Upper lobe of left lung (tissue), 6 donors: ENCODE measurements at places on chromosomes 3 and 15.

DNA sequence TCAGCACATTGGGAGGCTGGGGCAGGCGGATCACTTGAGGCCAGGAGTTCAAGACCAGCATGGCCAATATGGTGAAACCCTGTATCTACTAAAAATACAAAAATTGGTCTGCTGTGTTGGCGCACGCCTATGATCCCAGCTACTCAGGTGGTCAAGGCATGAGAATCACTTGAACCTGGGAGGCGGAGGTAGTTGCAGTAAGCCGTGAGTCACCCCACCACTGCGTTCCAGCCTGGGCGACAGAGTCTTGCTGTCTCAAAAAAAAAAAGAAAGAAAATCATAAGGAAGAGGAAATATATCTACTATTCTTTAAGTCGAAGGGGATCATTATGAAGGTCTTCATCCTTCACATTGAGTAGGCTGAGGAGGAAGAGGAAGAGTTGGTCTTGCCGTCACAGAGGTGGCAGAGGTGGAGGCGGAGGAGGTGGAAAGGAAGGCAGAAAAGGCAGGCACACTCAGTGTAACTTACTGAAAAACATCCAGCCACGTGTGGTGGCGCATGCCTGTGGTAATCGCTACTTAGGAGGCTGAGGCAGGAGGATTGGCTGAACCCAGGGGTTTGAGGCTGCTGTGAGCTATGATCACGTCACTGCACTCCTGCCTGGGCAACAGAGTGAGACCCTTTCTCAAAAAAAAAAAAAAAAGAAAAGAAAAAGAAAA, 14.2 kb downstream of the CSK start:
- no peak for DNase-seq

GRCh38 chr3:190012784-190013183, 107.9 kb downstream of the P3H2 start:
- no peak for DNase-seq

- no peak for DNase-seq
Measured at GRCh38 chr15:61383421-61383820, 154.3 kb upstream of the RORA start.

GRCh38 chr3:86793786-86794185, 197.2 kb downstream of the VGLL3 start:
- DNase-seq: no peak

- no peak for DNase-seq
Measured at GRCh38 chr3:148319960-148320359, 377.7 kb upstream of the AGTR1 start.

GRCh38 chr3:194321693-194322640, 29.2 kb downstream of the CPN2 start:
- DNase-seq: no peak

DNA sequence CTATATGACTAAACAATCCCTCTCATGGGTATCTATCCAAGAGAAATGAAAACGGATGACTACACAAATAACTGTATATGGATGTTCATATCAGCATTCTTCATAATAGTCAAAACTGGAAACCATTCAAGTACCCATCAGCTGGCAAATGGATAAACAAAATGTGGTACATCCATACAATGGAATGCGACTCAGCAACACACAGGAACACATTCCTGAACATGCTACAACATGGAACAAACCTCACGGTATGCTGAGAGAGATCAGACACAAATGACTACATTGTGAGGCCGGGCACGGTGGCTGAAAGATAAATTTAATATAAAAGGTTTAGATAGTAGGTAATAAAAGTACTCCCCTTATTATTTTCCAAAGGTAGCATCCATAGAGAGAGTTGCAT, 42.6 kb downstream of the CCR4 start:
- no peak for DNase-seq

DNA sequence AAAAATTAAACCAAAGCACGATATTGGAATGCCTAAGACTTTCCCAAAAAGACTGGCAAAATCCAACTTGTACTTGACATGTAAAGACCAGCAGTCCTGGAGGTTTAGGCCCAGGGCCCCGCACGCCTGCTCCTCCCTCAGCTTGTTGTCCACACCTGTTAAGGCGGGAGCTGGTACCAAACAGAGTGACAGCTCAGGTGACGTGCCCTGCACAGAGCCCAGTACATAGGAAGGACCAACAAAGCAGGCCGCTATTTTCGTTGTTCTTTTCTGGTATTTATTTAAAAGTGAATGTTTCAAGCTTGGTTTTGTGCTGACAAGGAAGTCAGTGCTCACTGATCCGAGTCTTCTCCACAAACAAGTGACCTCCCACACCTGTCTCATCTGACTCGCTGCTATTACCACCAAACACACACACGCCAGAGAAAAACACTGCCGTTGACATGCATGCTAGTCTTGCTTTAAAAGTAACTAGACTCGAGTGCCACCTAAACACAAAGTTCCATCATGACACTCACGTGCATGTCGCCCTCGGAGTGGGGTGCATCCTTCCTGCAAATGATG, 50.2 kb downstream of the HERC2 start:
- no peak for DNase-seq

DNA sequence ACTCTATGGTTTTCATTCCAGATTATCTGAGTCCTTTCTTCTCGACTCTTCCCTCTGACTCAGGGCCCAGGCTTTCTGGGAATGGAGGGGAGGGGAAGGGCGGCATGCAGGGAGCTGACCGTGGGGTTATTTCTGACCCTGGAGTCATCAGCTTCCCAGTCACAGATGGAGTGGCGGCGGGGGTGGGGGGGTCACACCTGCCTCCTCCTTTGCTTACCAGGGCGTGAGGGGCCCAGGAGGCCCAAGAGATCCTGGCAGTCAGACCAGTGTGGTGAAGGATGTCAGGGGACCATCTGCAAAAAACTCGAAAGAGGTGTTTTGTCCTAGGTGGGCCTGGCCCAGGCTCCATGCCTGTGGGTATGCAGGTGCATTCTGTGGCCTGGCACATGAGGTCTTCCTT, 996 bp upstream of the XIRP1 start:
- peak; percentile 36 for DNase-seq

GRCh38 chr3:131535131-131535530, 32.4 kb upstream of the MRPL3 start:
- no peak for DNase-seq

- no peak for DNase-seq
Measured at GRCh38 chr3:68072062-68072461, 417.6 kb upstream of the SUCLG2 start.

DNA sequence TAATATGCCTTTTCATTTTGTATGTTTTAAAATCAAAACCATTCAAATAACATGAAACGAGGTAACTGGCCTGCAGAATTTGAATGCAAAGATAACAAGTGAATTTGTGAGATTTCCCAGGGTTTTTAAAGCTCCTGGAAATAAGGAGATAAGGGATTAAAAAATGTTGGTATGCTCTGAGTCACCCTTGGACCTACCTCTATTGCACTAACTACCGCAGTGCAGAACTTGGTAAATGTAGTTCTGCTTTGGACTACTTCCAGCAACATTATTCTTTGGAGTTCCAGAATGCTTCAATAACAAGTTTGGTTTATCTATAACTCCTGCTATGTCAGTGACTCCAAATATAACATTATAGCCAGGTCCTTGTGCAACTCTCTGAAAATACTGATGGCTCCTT, 201.7 kb downstream of the GAP43 start:
- DNase-seq: no peak

DNA sequence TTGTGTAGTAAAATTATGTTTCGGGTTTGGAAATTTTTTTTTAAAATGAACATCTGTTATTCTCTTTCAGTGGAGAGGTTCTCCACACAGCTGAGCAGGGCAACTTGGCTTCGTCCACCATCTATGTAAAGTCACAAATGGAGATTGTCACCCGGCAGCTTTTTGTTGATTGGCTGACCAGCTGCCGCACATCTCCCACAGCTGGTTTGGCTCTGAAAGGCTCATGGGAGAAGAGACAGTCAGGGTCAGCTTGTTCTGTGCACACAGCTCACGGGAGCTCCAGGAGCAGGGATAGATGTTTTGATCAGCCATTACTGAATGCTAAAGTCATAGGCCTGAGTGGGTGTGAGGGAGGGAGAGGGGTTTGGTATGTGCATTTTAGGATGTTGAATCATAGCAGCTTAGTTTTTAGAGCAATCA, 12.9 kb upstream of the CCDC80 start:
- DNase-seq: no peak

GRCh38 chr3:188817935-188818269, 353.9 kb upstream of the TPRG1 start:
- no peak for DNase-seq

DNA sequence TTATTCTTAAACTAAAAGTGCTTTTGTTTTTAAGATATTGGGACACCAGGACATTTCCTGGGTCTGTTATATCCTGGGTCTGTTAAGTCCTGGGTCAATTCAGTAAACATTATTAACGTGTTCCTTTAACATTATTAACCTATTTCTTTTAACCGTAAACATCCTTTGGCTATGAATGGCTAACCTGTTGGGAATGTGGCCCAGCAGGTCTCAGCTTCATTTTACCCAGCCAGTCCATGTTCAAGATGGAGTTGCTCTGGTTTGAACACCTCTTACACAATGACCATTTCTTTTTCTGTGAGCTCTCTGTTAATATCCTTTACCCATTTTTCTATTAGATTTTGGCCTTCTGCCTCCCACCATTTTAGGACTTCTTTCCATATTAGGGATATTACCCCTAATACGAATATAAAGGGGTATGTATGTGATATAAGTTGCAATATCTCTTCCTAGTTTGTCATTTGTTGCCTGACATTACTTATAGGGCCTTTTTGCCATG, 88.9 kb upstream of the NEDD4 start:
- DNase-seq: no peak

DNA sequence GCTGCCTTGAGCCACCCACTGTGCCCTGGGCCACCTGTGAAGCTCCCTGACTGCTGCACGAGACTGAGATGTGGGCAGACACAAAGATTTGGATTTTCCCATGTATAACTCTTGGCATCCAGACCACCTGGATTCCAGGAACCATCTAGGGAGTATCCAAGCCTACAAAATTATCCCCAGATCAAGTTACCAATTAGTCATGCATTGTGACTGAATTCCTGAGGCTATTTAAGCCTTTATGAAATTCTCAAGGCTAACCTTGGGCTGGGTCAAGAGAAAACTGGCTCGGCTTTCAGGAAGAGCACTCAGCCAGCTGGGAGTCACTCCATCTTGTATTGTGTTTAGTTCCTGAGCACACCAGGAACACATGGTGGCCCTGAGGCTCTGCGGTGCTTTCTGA, 13.3 kb upstream of the ATP13A5 start:
- no peak for DNase-seq

DNA sequence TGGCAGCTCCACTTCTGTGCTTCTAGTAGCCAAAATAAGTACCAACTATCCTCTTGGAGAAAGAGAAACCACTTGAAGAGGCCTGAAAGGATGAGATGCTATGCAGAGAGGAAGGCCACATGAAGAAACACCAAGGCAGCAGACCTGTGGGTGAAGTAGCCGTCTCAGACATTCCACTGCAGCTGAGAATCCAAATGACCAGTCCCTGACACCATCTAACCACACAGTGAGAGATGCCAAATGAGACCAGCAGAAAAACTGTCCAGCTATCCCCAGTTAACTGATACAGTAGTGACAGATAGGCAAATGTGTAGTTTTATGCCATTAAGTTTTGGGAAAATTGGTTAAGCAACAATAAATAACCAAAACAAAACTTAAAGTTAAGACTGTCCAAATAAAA, 47.9 kb upstream of the ZSCAN2 start:
- no peak for DNase-seq

DNA sequence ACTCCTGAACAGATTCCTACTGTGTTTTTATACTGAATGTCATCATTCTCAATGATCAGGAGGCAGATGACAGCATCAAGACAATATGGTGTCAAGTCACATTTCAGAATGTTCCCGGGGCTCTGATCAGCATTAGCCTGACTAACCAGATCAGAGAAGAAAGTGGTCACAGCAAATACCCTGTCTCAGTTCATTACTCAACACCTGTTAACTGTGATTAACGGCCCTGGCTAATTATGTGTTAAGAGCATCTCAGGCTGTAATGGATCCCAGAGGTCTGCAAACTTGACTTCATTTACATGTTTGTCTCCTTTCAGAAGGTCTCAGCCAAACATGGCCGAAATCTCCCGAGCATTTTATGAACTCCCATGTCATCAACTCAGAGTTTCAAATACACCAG, 833.7 kb downstream of the FHIT start:
- DNase-seq: no peak

DNA sequence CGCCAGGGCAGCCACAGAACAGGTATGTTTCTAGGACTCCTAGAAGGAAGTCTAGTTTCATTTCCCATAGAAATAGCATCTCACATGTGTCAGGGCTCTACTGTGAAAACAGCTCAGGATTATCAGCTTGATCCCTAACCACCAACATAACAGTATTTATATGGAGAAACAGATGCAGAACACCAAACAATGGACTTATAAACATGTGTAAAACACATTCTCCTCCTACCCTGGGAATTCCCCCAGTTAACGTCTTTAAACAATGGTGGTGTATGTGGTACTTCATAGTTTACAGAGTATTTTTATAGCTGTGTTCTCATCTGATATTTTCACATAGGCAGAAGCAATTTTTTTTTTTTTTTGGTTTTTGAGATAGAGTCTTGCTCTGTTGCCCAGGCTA, 9.7 kb downstream of the TNFSF10 start:
- no peak for DNase-seq

GRCh38 chr15:52294881-52295420, 653 bp downstream of the MYO5C start:
- no peak for DNase-seq

GRCh38 chr15:58039079-58040035, 26.2 kb downstream of the ALDH1A2 start:
- DNase-seq: no peak

GRCh38 chr3:158160958-158161357, 51.1 kb downstream of the RSRC1 start:
- DNase-seq: no peak

DNA sequence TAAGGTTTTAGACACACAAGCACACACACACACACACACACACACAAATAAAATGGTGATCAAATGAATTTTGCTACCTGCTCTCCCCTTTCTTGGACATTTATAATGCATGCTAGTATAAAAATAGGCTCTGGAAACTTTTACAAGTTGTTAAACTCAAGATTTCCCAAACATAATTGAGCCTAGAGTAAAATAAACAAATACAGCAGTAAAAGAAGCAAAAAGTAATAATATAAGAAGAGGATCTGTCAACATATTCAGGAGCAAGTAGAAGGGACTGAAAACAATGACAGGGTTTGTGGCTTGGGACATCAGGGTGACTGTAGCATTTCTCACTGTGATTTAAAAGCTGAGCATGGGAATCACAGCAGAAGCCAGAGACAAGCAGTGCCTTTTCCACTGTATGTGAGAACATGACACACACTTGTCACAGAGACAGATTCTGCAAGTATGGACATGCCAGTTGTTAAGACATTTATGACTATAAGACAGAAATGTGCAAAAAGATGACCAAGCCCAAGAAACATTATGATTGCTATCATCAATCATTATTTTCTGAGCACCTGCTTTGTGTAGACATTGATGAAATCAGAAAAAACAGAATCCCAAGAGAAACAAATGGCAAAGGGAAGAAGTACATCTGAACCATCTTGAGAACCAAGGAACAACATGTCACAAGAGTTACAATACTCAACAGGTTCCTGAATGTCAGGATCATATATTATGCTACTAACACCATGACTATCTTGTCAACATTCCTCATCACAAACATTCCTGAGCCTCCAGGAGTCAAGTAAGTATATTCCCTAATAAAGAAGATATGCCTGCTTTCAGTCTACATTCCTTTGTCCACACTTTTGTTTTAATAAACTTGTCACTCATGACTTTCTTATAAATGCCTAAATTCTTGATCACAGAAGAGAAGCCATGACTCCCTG, 7.1 kb downstream of the THRB start:
- no peak for DNase-seq
